Muscle of back (tissue), 13 donors: ENCODE measurements at places on chromosomes 2 and 18.

- DNase-seq = no peak
These were observed 41.0 kb downstream of the SP110 start for GRCh38 chr2:230178546-230179485.

GRCh38 chr18:50696436-50696835 is 123.4 kb downstream of the MRO start:
- no peak for DNase-seq

- no peak for DNase-seq
These were observed 68.1 kb upstream of the ZNF804A start for GRCh38 chr2:184530239-184530638.

- DNase-seq = peak; percentile 48
These were observed 124.8 kb downstream of the DTNA start for GRCh38 chr18:34834897-34835296.

DNA sequence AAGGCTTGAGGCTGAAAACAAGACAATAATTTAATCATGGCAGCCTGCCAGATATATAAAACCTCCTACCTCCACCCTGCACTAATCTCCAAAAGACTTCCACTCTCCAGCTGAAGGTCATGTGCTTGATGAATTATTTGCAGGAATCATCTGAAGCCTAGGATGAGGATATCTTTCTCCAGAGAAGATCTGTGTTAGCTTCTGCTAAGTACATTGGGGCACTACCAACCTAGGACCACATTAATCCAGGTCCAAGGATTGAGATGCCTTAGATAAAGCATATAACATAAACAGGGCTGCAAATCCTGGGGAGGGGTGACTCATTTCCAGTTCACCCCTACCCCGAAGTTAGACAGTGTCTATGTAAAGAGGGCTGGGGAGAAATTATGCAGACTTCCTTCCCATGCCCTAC is 80.5 kb upstream of the FRZB start:
- DNase-seq = no peak

- DNase-seq = peak; percentile 38
These were observed 273.5 kb downstream of the CDH20 start for GRCh38 chr18:61606759-61607158.

- DNase-seq = no peak
These were observed 1494.6 kb upstream of the DDX18 start for GRCh38 chr2:116319935-116320334.

GRCh38 chr2:121185571-121186074 is 99.4 kb downstream of the TFCP2L1 start:
- DNase-seq = peak; percentile 17

DNA sequence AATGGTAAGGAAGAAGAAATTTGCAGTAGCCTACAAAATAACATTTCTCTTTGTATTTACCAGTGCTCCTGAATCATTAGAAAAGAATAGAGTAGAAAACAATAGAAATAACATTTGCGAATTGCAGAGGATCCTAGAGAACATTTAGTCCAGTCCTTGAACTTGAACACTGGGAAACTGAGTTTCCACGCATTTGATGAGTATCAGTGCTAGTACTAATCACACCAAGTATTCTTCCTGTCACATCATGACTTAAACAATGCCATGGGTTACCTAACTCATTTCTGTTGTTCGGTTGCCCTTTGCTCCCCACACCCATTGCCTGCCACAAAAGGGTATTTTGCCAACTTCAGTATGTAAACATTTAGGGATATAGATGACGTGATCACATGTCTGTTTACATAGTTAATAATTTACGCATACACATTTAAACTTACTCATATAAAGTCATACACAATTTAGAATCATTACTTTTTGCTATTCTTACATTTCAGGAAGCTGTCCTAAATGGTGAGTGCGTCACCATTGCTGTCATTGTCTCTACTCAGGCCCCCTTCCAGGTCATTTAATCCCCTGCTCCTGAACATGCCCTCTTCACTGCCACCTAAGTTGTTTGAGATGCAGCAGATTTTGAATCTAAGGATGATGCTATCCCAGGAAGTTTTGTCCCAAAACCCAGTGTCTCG is 42.3 kb downstream of the CRIM1 start:
- no peak for DNase-seq
